ENCODE measurements at places on chromosomes 13 and 19.

GRCh38 chr19:55486971-55487923, 989 bp upstream of the SSC5D start:
- peak; percentile 83 for DNase-seq

DNA sequence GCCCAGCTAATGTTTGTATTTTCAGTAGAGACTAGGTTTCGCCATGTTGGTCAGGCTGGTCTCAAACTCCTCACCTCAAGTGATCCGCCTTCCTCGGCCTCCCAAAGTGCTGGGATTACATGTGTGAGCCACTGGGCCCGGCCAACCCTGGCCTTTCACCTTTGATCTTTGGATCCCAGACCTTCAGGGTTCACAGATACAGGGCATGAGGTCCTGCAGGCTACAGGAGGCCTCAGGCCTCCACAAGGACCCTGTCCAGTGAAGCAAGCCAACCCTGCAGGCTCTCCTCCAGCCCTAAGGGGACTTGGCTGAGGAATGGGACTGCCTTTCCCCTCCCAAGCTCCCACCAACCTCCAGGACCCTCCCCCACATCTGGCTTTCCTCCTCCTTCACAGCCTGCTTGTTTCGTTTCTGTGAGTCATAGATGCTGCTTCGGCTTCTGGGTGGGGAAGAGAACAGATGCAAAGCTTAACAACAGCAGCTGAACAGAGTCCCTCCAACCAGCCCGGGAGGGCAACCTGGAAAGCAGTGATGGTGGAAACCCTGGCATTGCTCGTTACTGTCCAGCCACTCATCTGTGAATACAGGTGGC, 11.8 kb downstream of the ARHGEF18 start:
- DNase-seq, result no peak

GRCh38 chr13:113734099-113734825, 24.8 kb upstream of the TMEM255B start:
- DNase-seq, result no peak

DNA sequence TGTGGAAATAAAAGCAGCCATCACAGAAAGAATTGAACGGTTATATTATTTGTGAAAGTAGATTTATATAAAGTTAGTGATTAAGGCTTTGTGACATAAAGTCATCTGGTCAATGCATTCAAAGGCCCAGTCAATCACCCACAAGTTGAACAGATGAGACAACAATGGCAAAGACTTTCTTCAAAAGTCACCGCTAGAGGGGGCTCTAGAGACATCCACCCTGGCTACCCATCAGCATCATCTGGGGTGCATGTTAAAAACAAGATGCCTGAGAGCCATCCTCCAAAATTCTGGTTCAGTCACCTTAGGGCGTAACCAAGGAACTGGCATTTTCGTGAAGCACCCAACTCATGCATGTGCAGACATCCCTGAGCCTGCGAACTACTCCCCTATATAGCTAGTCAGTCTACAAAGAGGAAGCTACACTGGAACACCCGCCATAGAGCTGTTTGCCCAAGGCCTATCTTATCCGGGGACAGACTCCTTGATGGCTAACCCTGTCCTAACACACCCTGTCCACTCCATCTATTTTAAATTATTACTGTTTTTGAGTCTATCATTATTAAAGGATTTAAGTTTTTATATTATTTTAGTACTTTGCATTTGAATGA, 970.5 kb downstream of the UQCRFS1 start:
- peak; percentile 30 for DNase-seq

DNA sequence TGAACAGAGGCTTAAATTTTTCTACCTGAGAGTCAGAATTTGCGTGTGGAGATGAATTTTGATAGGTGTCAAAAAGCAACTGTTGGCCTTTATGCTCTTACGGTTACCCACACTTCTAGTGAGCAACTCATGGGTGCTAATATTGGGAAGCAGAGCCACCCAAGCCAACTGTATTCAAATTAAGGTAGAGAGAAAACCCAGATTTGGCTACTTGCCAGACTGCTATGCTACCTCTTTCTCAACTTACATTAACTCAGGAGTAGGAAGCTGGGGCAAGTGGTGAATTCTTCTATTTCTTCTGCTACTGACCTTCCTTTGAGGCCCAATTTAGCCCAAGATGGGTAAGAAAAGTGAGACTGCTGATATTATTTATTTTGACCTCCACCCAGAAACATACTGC, 83.9 kb downstream of the OLFM4 start:
- DNase-seq, result no peak

DNA sequence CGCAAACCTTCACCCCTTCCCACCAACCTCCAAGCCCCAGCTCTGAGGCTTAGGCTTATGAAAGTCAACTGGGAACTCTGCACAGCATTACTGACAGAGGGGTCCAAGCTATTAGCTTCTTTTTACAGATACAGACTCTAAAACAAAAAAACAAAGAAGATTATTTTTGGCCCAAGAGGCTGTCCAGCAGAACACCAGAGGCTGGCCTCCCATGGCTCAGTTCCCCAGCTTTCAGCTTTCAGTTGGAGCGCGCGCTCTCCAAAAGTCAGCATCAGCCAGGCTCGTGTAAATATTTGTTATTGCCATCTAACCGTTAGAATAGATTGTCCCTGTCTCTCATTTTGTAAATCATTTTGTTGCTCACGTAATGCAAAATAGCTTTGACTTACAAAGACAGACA, 58.4 kb downstream of the ZIC5 start:
- DNase-seq, result no peak

GRCh38 chr19:16645140-16645539, 14.8 kb downstream of the SMIM7 start:
- no peak for DNase-seq

DNA sequence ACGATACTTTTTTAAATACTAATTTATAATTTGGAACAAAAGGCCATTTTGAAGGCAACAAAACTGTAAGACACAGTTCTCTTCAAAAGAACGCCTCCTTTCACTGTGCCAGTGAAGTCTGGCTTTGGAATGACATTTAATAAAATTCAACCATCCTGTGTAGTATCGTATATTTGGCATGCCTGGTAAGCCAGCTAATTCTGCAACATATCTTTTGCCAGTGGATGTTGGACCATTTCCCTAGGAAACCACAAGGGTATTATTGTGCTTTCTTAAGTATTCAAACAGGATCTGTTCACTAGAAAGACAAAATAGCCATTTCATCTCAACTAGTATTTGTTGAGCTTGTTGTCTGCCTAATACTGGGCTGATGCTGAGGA, 111.6 kb downstream of the RGCC start:
- DNase-seq, result no peak

DNA sequence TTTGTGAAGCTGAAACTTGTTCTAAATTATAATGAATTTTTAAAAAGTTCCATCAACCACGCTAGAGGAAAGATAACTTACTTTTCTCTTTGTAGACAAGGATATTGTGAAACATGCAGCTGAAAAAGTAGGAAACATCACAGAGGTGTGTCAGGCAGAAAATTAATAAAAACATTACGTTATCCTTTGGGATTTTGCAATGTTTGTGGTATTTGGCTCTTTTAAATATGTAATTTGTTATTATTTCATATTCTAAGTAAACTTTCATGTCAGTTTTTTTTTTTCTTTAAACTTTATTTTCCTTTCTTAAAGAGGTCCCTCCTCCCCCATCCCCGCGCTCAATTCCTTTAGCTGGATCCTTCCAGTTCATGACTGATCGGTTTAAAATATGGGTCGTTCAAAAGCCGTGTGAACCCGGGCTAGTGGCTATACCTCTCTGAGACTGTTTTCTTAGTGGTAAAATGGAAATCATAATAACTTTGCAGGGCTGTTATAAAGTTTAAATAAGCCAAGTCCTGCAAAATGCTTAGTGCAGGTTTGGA, 740 bp upstream of the CCDC61 start:
- no peak for DNase-seq

DNA sequence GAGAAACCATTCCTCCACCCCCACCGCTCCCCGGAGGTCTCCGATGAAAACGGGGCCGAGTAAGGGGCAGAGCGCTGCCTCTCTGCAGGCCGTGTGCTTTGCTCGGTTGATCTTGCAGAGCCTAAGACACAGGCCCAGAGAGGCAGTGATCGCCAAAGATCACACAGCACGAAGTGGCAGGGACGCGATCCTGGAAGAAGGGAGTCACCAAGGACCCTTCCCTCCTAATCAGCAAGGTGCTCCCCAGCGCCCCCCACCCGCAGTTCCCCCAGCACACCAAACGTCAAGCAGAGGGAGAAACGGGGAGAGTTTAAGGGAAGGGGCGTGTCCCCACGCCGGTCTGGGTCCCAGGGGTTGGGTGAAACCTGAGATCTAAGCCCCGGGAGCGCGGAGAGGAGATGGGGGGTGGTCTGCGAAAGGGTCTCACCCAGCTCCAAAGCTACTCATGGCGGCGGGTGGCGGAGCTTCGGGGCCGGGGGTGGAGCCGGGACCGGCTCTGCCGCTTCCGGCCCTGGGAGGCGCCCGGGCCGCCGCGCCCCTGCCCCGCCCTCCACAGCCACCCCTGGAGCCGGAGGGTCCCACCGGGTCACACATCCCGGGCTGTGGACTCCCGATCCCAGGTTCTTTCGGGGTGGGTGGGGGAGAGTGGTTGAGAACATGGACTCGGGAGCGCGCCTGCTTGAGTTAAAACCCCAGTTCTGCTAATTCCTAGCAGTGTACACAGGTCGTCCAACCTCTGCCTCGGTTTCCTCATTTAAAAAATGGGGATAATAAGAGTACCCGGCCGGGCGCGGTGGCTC, at the start of gene EML2:
TSS of gene EML2 (minus strand) at position 468 of the 800 bp plus-strand sequence. CDS start at position 447, 21 bp downstream.
- DNase-seq, result peak; percentile 52

GRCh38 chr13:85632526-85633195, 166.6 kb downstream of the SLITRK6 start:
- DNase-seq, result no peak

DNA sequence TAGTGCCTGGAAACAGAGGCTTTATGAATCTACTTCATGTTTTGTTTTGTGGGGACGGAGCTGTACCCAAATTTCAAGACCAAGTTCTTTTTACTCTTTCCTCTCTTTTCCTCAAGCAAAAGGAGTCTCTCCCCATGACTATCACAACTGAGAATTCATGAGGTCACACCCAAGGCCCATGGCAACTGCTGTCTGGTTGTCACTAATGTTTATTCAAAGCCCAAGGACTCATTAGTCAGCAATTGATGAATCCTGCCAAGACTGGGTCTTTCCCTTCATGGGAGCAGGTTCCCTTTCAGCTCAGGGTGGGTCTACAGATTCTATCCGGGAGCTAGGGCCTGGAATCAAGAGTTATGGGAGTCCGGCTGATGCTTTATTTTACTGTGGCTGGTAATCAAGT, 441.5 kb upstream of the PCDH20 start:
- no peak for DNase-seq

DNA sequence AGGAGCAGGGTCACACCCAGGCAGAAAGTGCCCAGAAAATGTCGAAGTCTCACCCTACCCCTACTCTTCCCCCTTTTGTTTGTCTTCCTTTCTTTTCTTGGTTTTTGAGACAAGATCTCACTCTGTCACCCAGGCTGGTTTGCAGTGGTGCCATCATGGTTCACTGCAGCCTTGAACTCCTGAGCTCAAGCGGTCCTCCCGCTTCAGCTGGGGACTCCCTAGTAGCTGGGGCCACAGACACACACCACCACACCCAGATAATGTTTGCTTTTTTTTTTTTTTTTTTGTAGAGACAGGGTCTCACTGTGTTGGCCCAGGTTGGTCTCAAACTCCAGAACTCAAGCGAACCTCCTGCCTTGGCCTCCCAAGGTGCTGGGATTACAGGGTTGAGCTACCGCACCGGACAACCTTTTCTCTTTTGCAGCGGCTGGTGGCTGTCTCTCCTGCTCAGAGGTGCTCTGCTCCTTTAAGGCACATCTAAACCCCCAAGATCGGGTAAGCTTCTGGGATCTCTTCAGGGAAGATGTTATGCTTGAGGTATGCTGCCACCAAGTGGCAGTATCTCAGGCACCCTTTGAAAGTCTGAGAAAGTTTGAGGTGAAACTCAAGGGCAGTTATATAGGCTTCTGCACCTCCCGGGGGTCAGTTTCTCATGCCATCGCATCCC, 22.4 kb upstream of the EBI3 start:
- peak; percentile 59 for DNase-seq

- DNase-seq, result no peak
These were observed 4.7 kb upstream of the DPF1 start for GRCh38 chr19:38228491-38229439.

DNA sequence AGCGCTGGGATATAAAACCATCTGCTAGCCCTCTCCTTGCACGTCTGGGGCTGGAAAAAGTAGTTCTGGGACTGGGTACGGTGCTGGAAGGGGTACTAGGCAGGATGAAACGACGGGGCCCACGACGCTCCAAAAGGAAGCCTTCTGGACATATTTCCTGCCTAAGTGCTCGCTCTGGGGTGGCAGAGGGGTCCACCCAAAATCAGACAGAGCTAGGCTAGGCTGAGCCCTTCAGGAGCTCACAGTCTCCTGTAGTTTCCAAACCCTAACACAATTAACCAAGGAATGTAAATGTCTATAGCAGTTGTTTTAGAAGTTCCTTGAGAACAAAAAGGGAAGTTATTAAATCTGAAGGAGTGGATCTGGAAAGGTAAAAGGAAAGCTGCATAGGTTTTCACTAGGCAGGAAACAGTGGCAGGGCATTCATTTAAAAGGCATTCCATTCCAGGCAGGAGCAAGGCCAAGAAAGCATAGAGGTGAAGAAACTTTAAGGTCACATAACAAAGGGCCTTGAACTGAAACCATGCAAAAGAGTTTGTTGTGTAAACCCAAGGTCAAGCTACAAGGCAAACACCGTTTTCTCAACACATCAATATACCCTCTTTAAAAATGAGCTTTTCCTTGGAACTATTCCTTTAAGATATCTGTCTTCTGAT, 634 bp upstream of the DIAPH3 start:
- DNase-seq, result peak; percentile 14

- no peak for DNase-seq
These were observed 14.4 kb downstream of the CDC16 start for GRCh38 chr13:114249077-114249476.

DNA sequence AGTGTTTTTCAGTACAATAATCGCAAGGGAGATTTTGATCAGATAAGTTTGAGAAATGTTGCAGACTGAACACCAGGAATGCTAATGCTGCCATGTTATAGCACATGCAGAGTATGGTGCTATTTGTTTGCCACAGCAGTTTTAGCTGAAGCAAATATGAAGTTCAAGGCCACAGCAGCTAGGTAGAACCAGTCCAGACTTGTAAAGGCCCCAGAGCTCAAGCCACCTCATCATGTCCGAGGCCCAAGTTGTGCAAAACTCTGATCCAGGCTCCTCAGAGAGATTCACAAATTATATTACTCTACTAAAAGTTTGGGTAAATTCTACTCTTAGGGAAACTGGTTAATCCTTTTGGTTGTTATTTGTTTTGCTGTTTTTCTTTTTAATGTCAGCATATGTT, 2702.6 kb downstream of the PCDH9 start:
- DNase-seq, result no peak

GRCh38 chr19:15245370-15246197, 13.3 kb upstream of the EPHX3 start:
- no peak for DNase-seq

DNA sequence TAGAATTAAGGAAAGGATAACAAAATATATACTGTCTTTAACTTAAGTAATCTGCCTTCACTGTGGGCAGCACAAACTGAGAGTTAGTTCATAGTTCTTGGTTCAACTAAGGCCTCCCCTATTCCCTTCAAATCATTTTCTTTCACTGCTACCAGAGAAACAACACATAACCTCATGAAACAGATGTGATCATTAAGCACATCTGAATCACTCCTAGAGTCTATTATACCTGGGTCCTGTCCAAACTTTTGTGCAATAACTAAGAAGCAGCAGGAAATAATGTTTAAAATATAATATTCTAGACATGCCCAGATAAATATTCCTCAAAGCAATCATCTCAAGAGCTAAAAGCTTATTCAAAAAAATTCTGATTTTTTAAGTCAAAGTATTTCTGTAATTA, 62.9 kb downstream of the ZC3H13 start:
- DNase-seq, result no peak

Measured in ACHN (cell line).